ENCODE measurements at places on chromosomes 6 and 20.
A peak's percentile ranks its signal among the peaks of the same experiment; 100 is the strongest.

- no peak for DNase-seq
These were observed 70.0 kb downstream of the HDDC2 start for GRCh38 chr6:125231574-125232343.

DNA sequence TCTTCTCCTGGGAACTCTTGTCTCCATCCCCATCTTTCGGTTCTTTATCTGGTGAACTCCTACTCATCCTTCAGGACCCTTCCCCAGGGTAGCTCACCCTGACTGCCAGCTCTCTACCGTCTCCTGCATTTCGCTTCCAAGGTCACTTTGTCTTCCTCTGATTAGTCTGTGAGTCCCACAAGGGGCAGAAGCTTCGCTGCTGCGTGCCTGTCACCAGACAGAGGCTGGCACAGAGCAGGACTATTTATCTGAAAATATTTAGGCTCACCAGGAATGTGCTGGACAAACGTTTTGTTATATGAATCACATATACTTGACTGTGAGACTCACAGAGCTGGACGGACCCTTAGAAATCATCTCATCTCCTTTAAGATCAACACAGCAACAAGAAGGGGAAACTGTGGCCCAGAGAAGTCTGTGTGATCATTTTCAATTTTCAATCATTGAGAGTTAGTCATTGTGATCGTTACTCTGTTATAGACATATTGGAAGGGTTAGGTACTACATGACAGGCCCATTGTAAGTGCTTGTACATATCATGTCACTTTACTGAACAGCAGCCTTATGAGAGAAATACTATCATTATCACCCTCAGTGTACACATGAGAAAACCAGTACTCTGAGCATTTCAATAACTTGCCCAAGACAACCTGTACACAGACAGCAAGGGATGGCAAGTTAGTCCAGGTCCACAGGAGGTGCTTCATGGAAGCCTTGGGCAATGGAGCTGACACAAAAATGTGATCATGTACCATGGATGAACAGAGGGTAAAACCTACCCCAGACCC, 51.4 kb downstream of the JPH2 start:
- no peak for DNase-seq

- peak; percentile 44 for DNase-seq
These were observed 49.9 kb upstream of the TAGAP start for GRCh38 chr6:159094444-159095252.

DNA sequence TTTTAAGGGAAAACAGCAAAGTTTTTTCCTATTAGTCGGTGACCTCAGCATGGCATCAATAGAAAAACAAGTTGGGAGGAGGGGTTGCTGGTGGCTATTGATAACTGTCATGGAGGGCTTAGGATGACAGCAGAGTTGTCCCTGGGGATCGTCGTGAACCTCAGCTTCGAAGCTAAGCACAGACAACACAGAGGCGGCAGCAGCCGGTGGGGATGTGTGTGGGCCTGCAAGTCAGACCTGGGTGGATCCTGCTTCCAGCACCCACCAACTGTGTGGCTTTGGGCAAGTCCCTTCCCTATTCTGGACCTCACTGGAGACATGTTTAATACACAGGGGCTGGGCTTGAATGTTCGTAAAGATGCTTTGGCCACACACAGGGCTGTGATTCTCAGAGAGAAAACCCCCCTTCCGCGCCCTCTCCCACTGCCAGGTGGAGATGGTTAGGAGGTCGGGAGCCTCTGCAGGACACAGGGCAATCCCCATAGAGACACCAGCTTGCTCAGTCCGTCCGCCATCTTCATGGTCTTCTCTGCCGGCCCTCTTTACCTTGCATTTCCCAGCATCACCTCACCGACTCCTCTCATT, 83.1 kb upstream of the TOX2 start:
- no peak for DNase-seq

GRCh38 chr6:20403070-20403765, 1.5 kb downstream of the E2F3 start:
- DNase-seq = peak; percentile 85

- DNase-seq = no peak
These were observed 17.2 kb downstream of the ABT1 start for GRCh38 chr6:26613689-26614683.

DNA sequence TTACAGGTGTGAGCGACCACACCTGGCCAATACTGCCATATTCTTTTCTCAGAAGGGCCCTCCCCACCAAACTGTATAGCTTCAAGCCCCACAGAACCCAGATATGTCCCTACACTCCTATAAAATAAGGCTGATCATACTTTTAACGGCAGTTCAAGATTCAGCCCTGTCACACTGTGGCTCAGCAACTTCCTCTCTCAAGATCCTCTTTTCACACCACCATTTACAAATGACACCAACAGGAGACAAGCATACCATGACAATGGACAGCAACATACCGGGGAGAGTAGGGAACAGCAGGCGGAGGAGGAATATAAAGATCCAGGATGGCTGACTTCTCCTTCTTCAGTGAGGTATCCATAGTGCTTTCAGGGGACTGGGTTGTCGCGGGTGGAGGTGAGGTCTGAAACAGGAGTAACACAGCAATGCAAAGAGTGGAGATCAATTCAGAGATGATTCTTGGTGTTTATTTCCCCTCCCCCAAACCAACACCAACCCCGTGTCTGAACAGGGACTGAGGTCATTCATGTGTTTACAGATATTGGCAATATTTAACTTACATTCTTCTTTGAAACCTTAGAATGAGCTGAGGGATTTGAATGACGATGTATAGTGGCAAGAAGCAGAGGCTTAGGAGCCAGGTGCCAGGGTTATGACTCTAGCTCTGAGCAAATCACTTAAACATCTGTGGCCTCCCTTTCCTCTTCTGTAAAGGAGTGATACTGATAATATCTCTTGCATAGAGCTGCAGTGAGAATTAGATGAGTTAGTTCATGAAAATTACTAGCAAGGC, 57.6 kb upstream of the IPCEF1 start:
- no peak for DNase-seq

- DNase-seq = no peak
These were observed 74.3 kb upstream of the RCAN2 start for GRCh38 chr6:46565531-46565930.

DNA sequence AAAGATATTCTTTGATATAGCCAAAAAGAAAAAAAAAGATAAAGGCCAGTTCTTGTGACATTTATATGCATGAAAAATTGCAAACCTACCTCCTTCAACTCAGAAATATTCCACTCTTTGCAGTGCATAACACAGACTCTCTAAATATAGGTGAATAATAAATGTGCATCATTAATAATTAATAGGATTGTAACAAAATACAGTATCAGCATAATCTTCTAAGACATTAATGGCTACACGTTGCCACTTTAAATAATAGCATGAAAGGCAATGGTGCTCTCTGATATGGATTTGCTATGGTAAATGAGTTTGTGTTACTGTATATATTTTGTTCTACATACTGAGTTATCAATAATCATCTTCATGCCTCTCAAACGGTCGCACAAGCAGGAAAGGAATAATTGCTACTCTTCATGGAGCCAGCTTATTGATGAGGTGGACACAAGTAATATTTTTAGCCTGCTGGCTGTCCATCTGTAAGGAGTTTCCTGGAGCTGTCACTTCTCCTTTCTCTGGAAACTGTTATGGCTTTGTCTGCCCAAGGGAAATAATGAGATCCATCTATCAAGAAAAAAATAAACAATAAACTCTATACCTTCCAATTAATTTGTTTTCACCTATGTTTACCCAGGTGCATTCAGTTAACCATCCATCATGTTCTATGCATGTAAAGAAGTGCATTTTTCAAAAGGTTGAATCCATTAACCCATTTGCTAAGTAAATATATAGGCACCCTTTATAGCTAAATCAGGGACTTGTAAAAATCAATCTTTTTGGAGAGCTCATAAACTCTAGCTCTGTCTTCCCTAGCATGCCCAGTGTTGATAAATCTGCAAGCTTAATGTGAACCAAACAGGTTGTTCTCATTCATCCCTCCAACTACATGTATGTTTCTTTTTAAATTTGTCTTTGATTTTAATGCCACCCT, 253.0 kb downstream of the NKAIN2 start:
- DNase-seq = no peak

DNA sequence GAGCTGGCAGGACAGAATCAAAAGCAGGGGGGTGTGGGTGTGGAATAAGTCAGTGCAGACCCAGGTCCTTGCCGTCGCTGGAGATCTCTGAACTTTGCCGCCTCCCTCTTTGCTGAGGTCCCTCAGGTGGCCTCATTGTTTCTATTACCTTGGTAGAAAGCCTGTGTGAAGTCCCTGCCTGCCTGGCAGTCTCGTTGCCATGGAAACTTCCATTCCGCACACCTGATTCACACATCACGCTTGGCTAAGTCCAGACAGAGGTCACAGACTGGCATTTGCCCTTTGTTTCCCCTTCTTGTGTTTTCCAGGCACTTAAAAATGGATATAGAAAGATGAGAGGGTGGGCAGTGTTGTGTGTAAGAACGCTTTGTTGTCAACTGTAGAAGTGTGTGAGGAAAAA, 260.6 kb downstream of the PRL start:
- DNase-seq = no peak

- peak; percentile 87 for DNase-seq
These were observed 8.3 kb downstream of the PI16 start for GRCh38 chr6:36962874-36963273.

DNA sequence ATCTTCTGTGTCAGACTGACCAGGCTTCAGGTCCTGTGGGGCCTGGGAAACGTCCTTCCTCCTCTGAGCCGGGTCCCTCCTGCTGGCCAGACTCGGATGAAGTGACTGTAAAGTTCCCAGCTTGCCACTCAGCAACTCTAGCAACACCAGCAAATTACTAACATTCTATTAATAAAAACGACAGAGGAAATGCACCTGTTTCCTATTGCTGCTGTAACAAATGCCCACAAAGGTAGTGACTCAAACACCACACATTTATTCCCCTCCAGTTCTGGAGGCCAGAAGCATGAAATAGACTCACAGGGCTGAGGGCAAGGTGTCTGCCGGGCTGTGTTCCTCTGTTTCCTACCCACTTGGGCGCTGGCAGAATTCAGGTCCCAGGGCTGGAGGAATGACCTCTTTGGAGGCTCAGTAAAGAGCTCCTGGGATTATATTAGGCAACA, 48.8 kb downstream of the CTCFL start:
- no peak for DNase-seq

DNA sequence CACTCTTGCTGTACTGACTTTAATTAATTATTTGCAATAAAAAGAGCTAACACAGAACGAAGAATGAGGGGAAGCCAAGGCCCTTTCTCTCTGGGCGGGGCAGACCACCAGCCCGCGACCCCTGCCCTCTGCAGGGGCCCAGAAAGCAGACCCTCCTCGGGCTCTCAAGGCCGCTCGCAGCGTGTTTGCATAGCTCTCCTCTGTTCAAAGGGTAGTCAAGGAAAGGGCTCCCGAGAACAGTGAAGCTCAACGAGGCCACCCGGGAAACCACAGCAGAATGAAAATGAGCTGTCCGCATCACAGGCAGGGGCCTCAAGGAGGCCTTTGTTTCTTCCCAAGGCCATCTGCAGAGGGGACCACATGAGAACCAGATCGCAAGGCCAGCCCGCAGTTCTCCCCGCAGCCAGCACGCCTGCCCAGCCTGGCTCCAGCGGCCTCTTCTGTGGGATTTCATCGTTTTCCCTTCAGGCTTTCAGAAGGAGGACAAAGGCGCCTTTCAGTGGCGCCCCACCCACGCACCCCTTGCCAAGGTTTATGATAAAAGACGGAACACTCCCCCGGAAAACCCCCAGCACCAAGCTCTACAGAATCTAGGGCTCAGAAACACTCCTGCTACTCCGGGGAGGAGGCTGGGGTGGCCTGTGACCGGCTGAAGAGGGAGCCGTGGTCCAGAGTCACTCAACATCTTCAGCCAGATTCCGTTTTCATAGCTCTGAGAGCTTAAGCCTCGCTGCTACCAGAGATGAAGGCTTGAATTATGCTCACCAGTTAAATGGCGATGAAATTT, 25.3 kb downstream of the ACSS1 start:
- no peak for DNase-seq

GRCh38 chr20:12882832-12883506, 125.8 kb upstream of the SPTLC3 start:
- DNase-seq = no peak

DNA sequence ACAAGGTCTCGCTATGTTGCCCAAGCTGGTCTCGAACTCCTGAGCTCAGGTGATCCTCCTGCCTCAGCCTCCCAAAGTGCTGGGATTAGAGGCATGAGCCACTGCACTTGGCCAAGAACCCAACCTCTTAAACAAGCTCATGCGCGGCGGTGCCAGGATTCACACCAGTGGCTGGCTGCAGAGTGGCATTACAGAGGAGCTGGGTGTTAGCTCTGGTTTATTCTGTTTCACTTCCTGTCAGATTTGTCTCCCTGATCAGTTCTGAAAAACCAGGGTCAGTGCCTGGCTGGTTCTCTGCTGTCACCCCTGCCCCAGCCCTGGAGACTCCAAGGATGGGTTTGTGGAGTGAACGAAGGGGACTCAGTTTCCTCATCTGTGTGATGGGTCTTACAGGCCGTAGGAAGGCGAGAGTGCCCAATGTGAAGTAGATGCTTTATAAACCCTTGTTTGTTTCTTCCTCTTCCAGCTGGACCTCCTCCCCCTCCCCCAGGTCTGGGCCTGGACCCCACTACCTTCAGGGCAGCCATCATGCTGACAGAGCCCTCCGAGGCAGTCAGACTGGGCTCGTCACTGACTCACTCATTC, 63.4 kb downstream of the UBE2V1 start:
- no peak for DNase-seq

GRCh38 chr20:62479156-62479555, 3.4 kb upstream of the GATA5 start:
- no peak for DNase-seq

GRCh38 chr6:168408504-168409136, 32.4 kb upstream of the SMOC2 start:
- DNase-seq = no peak

GRCh38 chr20:59743767-59744485, 139.6 kb downstream of the PHACTR3 start:
- no peak for DNase-seq

DNA sequence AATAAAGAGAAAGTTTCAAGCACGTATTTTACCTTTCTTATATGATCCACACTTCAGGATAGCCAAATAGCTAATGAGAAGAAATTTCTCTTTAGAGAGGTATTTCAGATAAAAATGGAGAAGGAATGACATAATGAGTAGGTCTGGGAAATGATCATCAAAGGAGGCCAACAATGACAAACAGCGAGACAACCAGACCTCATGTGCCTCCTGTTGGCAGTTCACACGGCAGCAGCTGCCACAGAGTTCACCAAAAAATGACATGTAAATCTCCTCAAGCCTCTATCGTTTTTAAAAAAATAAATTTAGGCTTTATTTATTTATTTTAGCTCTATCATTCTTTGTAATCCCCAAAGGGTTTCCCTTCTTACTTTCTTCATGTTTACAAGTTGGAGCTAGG, 47.7 kb downstream of the SLC2A12 start:
- DNase-seq = no peak

Measured in CD4-positive, alpha-beta T cell treated with Interleukin-6 at 100 ng/mL for 8 hours (primary cell).